ENCODE measurements at places on chromosomes 4 and X.
A peak's percentile ranks its signal among the peaks of the same experiment; 100 is the strongest.

DNA sequence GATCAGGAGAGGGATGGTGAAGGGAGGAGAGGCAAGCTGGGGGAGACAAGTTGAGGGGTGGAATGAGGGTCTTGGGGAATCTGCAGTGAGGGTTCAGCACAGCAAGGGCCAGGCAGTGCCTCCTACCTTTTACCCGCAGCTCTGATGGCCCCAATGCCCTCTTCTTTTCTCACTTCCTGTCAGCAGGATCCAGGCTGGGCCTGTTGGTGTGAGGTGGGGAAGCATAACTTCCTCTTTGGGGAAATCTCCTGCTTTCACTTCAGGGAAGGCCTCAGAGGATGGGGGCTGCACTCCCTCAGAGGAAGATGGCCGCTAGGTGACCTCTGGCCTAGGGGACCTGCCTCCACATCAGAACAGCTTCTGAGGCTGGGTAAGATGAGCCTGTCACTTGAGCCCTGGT lies 36.5 kb downstream of the EFNB1 start:
- DNase-seq = no peak

- DNase-seq = no peak
These were observed 1.8 kb downstream of the STIM2 start for GRCh38 chr4:26862381-26862915.

- DNase-seq = no peak
These were observed 41.8 kb upstream of the MAGED1 start for GRCh38 chrX:51851507-51852085.

DNA sequence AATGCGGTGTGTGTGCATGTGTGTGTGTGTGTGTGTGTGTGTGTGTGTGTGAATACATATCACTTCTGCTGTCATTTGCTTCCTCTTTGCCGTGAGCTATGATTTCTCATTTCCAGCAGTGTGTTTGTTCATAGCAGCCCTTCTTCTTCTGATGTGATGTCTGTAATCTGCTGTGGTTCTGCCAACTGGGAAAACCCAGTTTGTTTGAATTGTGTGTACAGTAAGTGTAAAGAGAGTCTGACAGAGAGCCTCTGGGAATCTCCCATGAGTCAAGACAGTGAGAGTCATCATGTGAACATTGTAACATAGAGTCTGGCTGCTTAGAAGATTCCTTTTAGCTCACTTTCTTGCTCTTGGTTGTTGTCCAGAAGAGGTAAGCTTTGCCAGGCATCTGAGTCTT lies 8.4 kb upstream of the NWD2 start:
- no peak for DNase-seq

DNA sequence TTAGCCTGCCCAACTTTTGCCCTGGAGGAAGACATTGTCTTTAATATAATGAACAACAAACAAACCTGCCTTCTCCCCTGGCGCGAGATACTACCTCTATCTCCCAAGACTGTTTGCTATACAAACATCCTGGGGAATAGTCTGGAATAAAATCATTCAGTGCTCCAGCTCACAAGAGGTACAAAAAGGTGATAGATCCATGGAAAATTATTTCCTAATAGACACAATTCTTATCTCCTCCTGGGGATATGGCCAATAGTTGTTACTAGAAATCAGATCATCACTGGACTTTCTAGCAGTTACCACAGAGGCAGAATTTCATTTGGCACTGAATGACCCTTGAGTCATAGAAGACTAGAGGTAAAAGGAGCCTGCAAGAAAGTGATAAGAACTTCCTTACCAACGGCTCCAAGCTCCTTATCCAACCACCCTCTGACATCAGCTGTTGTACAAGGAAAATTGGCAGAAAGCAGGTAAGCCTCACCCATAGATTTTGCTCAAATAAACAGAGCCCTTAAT lies 38.1 kb downstream of the MID1 start:
- no peak for DNase-seq

- DNase-seq = no peak
These were observed 38.7 kb downstream of the MID1IP1 start for GRCh38 chrX:38839944-38840343.

DNA sequence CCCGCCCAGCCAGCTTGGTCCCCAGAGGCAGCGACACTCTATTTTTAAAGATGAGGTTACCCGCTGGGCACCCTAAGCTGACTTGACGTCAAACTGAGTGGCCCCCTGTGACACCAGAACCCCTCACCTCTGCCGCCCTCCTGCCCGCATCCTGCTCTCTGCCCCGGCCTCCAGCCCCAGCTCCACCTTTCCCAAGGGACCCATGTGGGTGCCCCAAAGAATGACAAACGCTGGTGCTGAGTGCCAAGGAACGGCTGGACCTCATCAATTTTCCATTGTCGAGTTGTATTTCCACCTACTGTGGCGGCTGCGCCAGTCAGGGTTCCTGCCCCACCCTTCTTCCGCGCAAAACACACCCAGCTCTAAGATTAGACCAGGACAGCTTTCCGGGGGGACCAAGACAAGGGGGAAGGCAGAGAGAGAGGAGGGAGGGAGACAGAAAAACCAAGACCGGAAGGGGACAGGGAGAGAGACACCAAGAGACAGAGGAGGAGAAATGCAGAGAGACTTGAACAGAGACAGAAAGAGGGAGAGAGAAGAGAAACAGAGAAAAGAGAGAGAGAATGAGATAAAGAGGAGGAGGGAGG lies 2.0 kb downstream of the PRKX start:
- peak; percentile 9 for DNase-seq

- no peak for DNase-seq
These were observed 347.8 kb downstream of the ANK2 start for GRCh38 chr4:113397114-113397701.

DNA sequence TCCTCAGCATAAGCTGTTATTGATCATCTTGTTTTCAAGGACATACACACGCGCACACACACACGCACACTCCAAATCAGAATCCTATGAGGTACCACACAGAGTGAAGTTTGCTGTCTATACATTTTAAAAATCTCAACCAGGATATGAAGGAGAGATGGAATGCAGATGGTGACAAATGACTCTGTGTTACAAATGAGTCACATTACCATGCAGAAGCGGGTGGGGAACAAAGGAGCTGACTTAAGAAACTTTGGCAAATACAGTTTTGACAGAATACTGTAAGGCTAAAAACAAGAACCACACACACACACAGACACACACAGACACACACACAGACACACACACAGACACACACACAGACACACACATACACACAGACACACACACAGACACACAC lies 81.7 kb downstream of the RELL1 start:
- no peak for DNase-seq

GRCh38 chr4:184188443-184189400 lies 29.0 kb downstream of the ENPP6 start:
- DNase-seq = no peak

DNA sequence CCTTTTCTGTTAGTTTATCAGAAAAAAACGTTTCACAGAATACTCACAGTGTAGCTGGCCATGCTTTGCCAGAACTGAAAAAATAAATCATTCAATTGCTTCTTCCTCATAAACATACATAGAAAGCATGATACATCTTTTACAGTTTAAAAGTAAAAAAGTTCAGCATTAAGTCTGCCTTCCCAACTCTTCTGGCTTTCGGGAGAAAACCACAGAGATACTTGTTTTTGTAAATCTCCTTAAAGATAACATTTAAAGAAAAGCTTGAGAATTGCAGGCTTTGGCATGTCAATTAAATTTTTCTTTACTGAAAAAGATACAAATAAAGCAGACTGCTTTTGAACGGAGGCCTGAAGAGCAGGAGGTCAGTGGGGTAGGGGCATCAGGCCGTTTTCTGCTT lies 66.8 kb downstream of the SEC24D start:
- no peak for DNase-seq

DNA sequence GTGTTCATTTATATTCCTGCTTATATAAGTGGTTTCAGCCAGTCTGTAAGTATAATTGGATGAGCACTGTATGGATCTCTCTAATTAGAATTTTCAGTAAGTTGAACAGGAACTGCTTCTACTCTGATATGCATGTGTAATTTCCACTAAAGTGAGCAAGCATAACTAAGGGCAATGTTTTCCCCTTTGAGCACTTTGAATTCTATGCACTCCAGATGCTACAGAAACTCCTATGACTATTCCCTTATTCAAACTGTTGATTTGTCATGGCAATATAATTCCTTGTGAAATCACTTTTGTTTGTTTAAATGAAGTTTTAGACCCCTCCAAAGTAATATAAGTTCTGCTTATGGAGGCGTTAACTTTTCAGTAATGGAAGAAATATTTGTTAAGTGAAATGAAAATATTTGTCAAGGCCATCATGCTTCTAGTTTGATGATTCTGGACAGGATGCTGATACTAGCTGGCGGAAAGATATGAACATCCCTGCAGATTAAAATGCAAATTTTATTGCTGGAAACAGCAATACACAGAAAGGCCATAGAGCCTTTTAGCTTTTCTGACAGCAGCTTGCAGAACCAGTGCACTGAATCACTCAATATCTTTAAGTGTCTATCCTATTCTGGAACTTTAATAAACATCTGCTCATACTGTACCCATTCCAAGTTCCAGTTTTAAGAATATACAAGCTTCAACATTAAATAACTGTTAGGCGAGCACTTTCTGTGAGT lies 1460.8 kb downstream of the RAPGEF2 start:
- DNase-seq = no peak

DNA sequence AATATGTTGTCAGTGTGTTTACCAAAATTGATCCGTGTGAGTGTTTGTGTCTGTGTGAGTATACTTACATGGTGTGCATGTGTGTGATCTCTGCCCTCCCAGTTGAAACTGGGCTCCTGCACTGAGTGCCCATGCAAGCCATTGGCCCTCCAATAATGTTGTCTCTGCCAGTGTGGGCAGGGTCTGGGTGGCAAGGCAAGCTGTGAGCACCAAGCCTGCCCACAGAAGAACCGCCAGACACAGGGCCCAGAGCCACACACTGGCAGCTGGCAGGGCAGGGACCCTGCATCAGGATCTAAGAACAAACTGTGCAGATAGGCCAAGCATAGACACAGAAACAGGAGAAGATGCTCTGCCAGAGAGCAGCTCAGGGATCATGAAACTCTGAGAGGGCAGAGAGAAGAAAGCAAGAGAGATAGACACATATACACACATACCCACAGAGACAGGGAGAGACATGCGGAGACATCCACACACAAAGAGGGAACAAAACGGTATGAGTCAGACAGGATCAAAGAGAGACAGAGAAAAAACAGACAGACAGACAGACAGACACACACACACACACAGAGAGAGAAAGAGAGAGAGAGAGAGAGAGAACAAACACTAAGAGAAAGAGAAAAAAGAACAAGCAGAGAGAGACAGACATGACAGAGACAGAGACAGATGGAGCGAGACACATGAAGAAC lies 555.0 kb downstream of the MID1IP1 start:
- DNase-seq = no peak

DNA sequence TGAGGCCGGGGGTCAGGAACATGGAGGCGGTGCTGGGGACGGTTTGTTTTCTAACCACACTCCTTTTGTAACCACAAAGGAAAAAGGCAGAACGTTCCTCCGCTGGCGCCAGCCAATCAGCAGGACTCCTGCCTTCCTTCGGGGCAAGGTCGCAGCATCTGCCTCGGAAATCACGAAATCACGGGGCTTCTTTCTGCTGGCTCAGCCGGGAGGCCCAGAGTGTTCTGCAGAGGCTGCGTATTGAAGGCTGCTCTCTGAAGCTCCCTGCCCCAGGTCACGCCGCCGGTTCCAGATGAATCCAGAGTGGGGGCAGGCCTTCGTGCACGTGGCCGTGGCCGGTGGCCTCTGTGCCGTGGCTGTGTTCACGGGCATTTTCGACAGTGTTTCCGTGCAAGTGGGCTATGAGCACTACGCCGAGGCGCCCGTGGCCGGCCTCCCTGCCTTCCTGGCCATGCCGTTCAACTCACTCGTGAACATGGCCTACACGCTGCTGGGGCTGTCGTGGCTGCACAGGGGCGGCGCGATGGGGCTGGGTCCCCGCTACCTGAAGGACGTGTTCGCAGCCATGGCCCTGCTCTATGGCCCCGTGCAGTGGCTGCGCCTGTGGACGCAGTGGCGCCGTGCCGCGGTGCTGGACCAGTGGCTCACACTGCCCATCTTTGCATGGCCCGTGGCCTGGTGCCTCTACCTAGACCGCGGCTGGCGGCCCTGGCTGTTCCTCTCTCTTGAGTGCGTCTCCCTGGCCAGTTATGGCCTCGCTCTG lies 9.4 kb downstream of the TMEM187 start:
- DNase-seq = peak; percentile 68

Measured in CD4-positive, alpha-beta T cell (primary cell).